ENCODE measurements at places on chromosomes 3 and 15. TPM values are rescaled to one million over a fixed set of nuclear protein-coding genes. Genes with fewer than 3 reads are reported as not detected.

Gene SCAANT1
- not detected for total RNA-seq

Gene RTP1
- total RNA-seq = not detected

Gene GOLGA6L10
- total RNA-seq = 0.19 TPM

Gene ARHGEF26
- total RNA-seq = 12.0 TPM

Gene CCR3
- 0.66 TPM for total RNA-seq

Gene MOBP
- total RNA-seq = not detected

Gene WDR48
- 17.4 TPM for total RNA-seq

Gene CLRN1
- total RNA-seq = not detected

Gene CHRD
- total RNA-seq = 0.26 TPM

Gene GP9
- not detected for total RNA-seq

Gene ZBTB38
- total RNA-seq = 75.7 TPM

Gene TPM1
- total RNA-seq = 1,245 TPM

Gene ANKRD34C
- total RNA-seq = not detected

Gene FGF12
- not detected for total RNA-seq

Gene C3orf22
- not detected for total RNA-seq

Gene CMSS1
- total RNA-seq = 26.7 TPM

Gene LRRC31
- not detected for total RNA-seq

Gene DPPA2
- total RNA-seq = not detected

Gene SPG11
- 36.8 TPM for total RNA-seq

Gene IMPG2
- total RNA-seq = 0.05 TPM

Gene LTK
- 0.31 TPM for total RNA-seq

Gene XCR1
- not detected for total RNA-seq

Gene TGM4
- total RNA-seq = 0.05 TPM

Gene BRPF1
- 12.2 TPM for total RNA-seq

Gene NME9
- 0.13 TPM for total RNA-seq

Gene NRG4
- total RNA-seq = not detected
